H1 (cell line): ENCODE measurements at places on chromosomes 7 and 10. TPM values are rescaled to one million over a fixed set of nuclear protein-coding genes. Genes with fewer than 3 reads are reported as not detected.

DNA sequence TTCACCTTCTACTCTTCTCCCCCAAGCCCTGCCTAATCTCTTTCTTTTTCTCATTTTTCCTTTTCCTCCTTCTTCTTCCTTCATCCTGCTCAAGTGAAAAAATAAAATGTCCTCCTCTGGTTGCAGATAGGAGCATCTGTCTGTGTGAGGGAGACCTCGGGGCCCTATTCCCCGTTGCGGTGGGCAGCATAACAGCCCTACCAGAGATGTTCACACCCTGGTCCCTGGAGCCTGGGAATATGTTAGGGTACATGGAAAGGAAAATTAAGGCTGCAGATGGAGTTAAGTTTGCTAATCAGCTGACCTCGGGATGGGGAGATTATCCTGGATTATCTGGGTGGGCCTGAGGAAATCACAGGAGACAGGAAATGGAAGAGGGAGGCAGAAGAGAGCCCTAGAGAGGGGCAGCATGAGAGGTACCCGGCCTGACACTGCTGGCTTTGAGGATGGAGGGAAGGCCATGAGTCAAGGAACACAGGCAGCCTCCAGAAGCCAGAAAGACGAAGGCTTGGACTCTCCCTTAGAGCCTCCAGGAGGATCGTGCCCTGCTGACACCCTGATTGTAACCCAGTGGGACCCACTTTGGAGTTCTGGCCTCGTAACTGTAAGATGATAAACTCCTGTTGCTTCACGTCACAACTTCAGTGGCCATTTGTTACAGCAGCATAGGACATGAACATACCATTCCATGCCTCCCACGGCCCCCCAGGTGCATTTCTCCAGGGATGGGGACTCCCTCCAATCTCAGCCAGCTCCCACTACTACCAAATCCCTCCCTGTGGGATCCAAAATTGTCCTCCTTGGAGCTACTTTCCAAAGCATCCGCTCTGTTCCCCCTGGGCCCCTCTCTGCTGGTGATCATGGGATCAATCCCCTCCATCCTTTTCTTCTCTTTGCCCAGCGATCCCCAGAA, 39.0 kb upstream of the ZMIZ1 start:
- H3K4me1 ChIP-seq, result no peaks in the 10 kb centered on the region; the same call in 1 of the 2 replicates
- no peaks in the 10 kb centered on the region for H3K36me3 ChIP-seq
- no peaks in the 10 kb centered on the region for H3K27me3 ChIP-seq
- DNase-seq, result no peak

GRCh38 chr7:15464667-15465121, 97.1 kb downstream of the AGMO start:
- H3K27ac ChIP-seq, result no peak overlapping the region
- H3K36me3 ChIP-seq, result no peaks in the 10 kb centered on the region
- DNase-seq, result no peak
- H3K4me3 ChIP-seq, result no peak overlapping the region
- no peaks in the 10 kb centered on the region for H3K4me1 ChIP-seq

DNA sequence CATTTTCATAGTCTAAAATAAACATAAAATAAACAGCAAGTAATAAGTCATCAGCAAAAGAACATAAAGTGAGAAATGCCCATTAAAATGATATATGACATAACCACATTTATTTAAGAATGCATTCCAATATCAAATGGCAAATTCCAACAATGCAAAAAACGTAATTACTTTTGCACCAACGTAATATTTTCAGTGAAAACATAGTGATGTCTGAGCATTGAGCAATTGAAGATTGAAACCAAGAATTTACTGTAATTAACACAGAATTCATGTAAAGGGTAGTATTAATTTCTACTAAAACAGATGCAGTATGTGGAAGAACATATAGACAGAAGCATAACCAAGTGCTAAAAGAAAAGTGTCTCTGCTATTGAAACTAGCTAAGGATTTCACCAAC, 123.0 kb upstream of the TNS3 start:
- no peak overlapping the region for H3K27ac ChIP-seq
- H3K4me3 ChIP-seq, result no peak overlapping the region

DNA sequence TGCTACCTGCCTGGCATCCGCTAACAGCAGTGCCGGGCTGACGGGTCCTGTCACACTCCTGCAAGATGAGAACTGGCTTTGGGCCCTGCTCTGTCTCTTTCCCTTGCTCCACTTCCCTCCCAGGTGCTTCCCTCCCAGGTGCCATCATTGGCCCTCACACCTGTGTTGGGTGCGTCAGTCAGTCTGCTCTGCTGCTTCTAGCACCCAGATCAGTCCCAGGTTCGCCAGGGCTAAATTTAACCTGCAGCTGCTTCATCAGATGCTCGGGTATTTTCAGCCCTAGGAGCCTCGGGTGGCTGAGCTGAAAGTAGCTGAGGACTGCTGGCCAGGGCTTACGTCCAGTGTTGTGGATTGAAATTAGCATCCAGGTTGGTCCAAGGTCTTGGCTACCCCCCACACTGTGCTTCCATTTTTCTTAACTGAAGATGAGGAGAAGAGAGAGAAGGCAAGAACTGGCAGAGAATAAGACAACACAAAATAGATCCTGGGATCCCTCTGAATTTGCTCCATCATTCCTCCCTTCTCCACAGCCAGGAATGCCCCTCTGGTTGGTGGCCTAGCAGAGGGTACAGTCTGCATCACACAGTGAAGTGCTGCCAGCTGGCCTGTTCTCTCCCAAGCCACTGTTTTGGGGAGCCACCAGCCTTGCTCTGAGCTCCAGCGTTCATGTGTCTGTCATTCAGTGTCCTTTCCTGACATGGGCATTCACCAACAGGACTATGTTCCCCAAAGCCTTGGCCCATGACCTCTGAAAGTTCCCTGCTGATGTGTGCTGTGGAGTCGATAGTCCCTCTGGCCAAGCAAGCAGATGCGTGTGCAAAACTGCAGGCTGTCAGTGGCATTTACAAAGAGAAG, 65.9 kb upstream of the SYPL1 start:
- H3K27ac ChIP-seq, result no peak overlapping the region
- no peaks in the 10 kb centered on the region for H3K4me1 ChIP-seq
- no peaks in the 10 kb centered on the region for H3K27me3 ChIP-seq

The MYOZ1 gene
- total RNA-seq, result 2.6 and 2.7 TPM in 2 replicates

DNA sequence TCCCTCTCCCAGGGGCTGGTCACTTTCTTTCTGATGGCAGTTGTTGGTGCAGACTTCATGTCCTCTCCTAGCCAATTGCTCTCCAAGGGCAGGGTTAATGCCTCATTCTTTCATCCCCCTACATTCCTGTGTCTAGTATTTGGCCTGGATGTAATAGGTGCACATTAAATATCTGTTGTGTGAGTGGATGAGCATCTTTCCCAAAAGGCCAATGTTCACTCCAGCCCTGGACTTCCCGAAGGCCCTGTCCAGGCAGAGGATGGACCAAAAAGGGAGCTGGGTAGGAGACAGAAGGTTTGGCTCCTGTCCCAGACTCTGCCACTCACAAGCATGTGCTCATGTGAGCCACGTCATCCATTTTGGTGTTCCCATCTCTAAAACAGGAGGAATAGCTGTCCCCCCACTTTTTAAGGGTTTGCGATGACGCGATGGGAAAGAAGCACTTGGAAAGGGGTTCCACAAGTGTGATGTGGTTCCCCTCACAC, 47.5 kb downstream of the RGS10 start:
- no peak overlapping the region for H3K4me3 ChIP-seq
- DNase-seq, result no peak
- H3K36me3 ChIP-seq, result no peaks in the 10 kb centered on the region
- no peaks in the 10 kb centered on the region; the same call in 1 of the 2 replicates for H3K4me1 ChIP-seq
- no peaks in the 10 kb centered on the region; the same call in 1 of the 2 replicates for H3K27me3 ChIP-seq
- H3K27ac ChIP-seq, result no peak overlapping the region

DNA sequence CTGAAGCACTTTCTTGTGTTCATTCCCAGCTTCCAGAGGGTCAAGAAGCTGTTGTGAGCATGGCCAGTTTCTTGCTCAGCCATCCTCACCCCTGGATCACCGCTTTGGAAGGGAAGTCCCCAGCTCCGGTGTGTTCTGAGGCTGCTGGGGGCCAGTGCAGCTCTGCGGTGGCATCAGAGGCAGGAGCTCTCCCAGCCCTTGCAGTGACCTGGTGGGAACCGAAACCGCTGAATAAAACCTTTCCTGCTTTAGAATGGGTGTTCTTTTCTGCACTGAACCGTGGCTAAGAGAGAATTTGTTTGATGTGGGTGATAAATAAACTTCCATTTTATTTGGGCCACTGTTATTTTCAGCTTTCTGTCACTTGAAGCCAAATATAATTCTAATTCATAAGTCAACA, 450.9 kb upstream of the VSTM2A start:
- H3K27me3 ChIP-seq, result no peaks in the 10 kb centered on the region
- DNase-seq, result no peak
- H3K4me1 ChIP-seq, result peaks cover 4% of the 10 kb centered on the region
- no peak overlapping the region for H3K27ac ChIP-seq
- H3K36me3 ChIP-seq, result no peaks in the 10 kb centered on the region

The GALNT17 gene
- 44.7 and 47.0 TPM in 2 replicates for total RNA-seq

The EBF3 gene
- total RNA-seq, result 0.26 and 0.38 TPM in 2 replicates

The TUBAL3 gene
- not detected in 2 replicates for total RNA-seq

The CCDC172 gene
- 1.7 and 3.6 TPM in 2 replicates for total RNA-seq

GRCh38 chr7:16344927-16345326, 76.4 kb downstream of the CRPPA start:
- H3K4me1 ChIP-seq, result no peaks in the 10 kb centered on the region
- no peaks in the 10 kb centered on the region for H3K36me3 ChIP-seq
- H3K27ac ChIP-seq, result no peak overlapping the region
- H3K27me3 ChIP-seq, result no peaks in the 10 kb centered on the region

- DNase-seq, result no peak
- H3K4me3 ChIP-seq, result no peak overlapping the region
- no peaks in the 10 kb centered on the region for H3K36me3 ChIP-seq
- no peaks in the 10 kb centered on the region for H3K27me3 ChIP-seq
Observed at GRCh38 chr10:89295597-89295996, 6.2 kb upstream of the IFIT2 start.

The TCAF2 gene
- 0.20 and 0.31 TPM in 2 replicates for total RNA-seq

- no peaks in the 10 kb centered on the region for H3K36me3 ChIP-seq
- H3K4me1 ChIP-seq, result peaks cover 7% of the 10 kb centered on the region
- no peak overlapping the region for H3K27ac ChIP-seq
- H3K27me3 ChIP-seq, result no peaks in the 10 kb centered on the region
- peak; percentile 88 for DNase-seq
- H3K4me3 ChIP-seq, result peak overlapping the region; percentile 50
Observed at GRCh38 chr10:44878706-44879530, 32.2 kb upstream of the TMEM72 start.

GRCh38 chr10:7410862-7411670, at the start of gene SFMBT2:
Gene SFMBT2 (minus strand): TSS chr10:7411034. CDS start chr10:7381898, 29,136 bp downstream.
- no peak within 1 kb of the TSS for H3K27ac ChIP-seq
- peaks cover 69% of the 10 kb centered on the region for H3K27me3 ChIP-seq
- DNase-seq, result no peak
- peak within 1 kb of the TSS; percentile 79 for H3K4me3 ChIP-seq

- no peaks in the 10 kb centered on the region for H3K4me1 ChIP-seq
- peaks cover 19% of the 10 kb centered on the region; the same call in 1 of the 2 replicates for H3K36me3 ChIP-seq
- no peak overlapping the region for H3K27ac ChIP-seq
- no peaks in the 10 kb centered on the region for H3K27me3 ChIP-seq
- no peak overlapping the region for H3K4me3 ChIP-seq
Observed at GRCh38 chr7:98996150-98996552, 117.8 kb downstream of the TRRAP start.

The SPDYE11 gene
- total RNA-seq, result not detected in 2 replicates

DNA sequence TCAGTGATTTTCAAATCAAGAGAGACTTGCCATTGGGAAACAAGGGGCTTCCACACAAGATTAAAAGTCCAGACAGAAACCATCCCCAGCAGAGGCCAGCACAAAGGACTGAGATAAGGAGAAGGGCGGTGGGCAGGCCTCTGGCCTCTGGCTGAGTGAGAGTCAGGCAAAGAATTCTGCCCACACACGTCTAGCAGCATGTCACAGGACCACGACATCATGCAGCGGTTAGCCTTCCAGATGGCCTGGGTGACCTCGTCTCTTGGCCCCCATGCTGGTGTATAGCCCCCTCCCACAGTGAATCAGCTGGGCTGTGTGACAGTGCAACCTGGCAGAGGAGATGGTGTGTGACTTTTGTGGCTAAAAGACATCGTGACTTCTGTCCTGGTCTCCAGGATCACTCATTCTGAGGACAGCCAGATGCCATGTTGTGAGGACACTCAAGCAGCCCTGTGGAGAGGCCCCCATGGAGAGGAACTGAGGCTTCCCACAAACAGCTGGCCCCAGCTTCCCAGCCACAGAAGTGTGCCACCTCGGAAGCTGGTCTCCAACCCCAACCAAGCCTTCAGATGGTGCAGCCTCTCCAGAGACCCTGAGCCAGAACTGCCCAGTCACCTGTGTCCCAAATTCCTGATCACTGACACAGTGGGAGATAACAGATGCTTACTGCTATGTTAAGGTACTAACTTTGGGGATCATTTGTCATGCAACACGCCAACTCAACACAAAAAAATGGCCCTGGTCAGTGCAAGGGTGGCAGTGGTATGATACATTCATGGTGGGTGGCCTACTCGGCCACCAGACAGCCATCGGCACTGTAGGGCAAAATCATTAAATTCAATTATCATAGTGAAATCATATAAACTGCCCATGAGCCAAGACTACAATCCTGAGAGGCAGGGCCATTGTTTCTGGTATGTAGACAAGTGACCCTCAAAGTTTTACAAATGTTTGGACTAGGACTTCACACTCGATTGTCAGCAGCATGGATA, 73.2 kb downstream of the TNS3 start:
- H3K27me3 ChIP-seq, result no peaks in the 10 kb centered on the region
- H3K4me3 ChIP-seq, result no peak overlapping the region
- DNase-seq, result no peak
- no peaks in the 10 kb centered on the region for H3K36me3 ChIP-seq
- H3K27ac ChIP-seq, result no peak overlapping the region

GRCh38 chr7:234051-234707, 41.8 kb downstream of the FAM20C start:
- H3K4me1 ChIP-seq, result no peaks in the 10 kb centered on the region
- no peak overlapping the region for H3K27ac ChIP-seq
- no peak for DNase-seq
- H3K36me3 ChIP-seq, result peaks cover 1% of the 10 kb centered on the region; the same call in 1 of the 2 replicates
- H3K4me3 ChIP-seq, result no peak overlapping the region
- no peaks in the 10 kb centered on the region for H3K27me3 ChIP-seq

- no peak for DNase-seq
- H3K4me1 ChIP-seq, result no peaks in the 10 kb centered on the region
- H3K27ac ChIP-seq, result no peak overlapping the region
- H3K27me3 ChIP-seq, result no peaks in the 10 kb centered on the region
- H3K36me3 ChIP-seq, result peaks cover 27% of the 10 kb centered on the region
- no peak overlapping the region for H3K4me3 ChIP-seq
Observed at GRCh38 chr10:119940487-119940886, 48.0 kb downstream of the SEC23IP start.

DNA sequence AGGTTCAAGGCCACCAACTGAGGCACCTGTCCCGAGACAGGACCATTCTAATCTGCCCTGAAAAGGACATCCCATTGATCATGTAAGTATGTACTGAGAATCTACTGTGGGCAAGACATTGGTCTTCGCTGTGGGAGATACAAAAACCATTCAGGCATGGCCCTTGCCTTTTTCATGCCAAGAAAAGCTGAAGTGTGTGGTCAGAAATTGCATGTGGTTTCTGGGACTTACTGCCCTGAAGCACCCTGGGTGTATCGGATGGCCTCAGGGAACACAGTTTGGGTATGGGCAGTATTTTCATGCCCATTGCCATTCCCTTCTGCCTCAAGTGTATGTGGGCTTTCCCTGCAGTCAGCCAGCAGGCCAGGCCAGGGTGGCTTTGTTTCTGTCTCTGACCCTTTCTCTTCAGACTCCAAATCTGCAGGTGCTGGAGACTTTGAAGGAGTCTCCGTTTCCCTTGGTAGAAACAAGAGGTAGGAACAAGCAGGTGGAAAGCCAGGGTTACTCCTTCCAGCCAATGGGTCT, 285.7 kb downstream of the ZEB1 start:
- H3K36me3 ChIP-seq, result no peaks in the 10 kb centered on the region
- H3K4me1 ChIP-seq, result peaks cover 6% of the 10 kb centered on the region

GRCh38 chr7:46115410-46115809, 194.3 kb upstream of the IGFBP3 start:
- H3K27ac ChIP-seq, result no peak overlapping the region
- no peaks in the 10 kb centered on the region for H3K4me1 ChIP-seq
- H3K4me3 ChIP-seq, result no peak overlapping the region
- DNase-seq, result no peak
- no peaks in the 10 kb centered on the region for H3K36me3 ChIP-seq

The ENTPD1 gene
- 2.2 and 2.9 TPM in 2 replicates for total RNA-seq
